T-helper 1 cell (primary cell): ENCODE measurements at places on chromosomes 3 and 15.

- no peak for DNase-seq
Observed at GRCh38 chr15:96311256-96311955, 19.1 kb upstream of the NR2F2 start.

GRCh38 chr3:99929745-99930139, 112.1 kb downstream of the CMSS1 start:
- DNase-seq, result no peak

- no peak for DNase-seq
Observed at GRCh38 chr3:64218746-64219145, 6.5 kb downstream of the PRICKLE2 start.

DNA sequence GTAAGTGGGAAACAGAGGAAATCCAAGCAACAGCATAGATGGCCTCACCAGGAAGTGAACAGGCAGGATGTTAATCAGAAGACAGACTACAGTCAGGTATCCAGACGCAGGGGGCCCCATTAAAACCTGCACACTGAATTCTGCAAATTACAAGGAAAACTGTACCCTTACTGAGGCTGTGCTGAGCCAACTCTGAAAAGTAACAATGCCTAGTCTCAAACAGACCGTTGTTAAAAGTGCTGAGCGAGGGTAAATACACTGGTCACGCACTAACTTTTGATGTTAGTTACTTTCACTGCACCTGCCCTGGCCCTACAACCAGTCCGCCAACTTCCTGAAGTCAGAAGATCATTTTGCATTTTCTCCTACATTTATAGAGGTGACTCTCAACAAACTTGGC, 1.0 kb downstream of the TAMM41 start:
- no peak for DNase-seq

DNA sequence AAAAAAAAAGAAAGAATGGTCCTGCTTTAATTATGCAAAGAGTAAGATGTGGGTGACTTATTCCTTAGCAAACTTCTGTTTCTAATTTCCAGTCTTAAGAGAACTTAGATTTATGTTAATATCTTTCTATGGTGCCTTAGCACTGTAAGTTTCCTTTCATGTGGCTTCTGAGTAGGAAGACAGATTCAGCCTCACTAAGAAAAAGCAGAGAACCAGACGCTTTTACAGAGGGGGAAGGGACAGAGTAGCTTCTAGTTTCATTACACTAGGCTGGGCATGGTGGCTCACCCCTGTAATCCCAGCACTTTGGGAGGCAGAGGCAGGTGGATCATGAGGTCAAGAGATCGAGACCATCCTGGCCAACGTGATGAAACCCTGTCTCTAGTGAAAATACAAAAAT, 95.0 kb downstream of the DHX30 start:
- DNase-seq, result no peak

DNA sequence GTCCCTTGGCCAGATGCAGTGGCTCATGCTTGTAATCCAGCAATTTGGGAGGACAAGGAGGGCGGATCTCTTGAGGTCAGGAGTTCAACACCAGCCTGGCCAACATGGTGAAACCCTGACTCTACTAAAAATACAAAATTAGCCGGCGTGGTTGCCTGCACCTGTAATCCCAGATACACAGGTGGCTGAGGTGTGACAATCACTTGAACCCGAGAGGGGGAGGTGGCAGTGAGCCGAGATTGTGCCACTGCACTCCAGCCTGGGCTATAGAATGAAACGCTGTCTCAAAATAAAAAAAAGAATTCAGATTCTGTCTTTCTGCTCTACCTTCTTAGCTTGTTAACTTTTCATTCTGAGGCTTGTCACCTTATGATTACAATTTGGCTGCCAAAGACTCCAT, 22.1 kb downstream of the MYO5A start:
- DNase-seq, result no peak

GRCh38 chr3:10198761-10199649, 34.3 kb downstream of the IRAK2 start:
- DNase-seq, result peak; percentile 92

DNA sequence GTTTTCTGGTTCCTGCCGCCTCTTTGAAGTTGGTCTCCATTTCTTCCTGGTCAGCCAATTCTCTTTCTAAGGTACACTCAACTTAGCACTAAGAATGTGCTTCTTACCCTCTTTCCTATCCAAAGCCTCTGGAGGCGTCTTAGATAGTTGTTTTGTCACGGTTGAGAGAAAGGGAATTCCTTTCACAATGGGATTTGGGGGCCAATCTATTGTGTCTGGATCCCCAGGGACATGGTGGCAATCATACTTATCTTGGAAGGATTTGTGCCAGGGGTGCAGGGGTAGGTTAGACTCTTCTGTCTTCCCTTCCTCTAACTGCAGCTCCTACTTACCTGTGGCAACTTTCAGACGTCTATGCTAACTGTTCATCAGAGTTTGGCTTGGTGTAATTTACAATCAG, 287.1 kb downstream of the SOX2 start:
- DNase-seq, result no peak

- DNase-seq, result no peak
Observed at GRCh38 chr3:12349895-12350811, 61.3 kb downstream of the PPARG start.

DNA sequence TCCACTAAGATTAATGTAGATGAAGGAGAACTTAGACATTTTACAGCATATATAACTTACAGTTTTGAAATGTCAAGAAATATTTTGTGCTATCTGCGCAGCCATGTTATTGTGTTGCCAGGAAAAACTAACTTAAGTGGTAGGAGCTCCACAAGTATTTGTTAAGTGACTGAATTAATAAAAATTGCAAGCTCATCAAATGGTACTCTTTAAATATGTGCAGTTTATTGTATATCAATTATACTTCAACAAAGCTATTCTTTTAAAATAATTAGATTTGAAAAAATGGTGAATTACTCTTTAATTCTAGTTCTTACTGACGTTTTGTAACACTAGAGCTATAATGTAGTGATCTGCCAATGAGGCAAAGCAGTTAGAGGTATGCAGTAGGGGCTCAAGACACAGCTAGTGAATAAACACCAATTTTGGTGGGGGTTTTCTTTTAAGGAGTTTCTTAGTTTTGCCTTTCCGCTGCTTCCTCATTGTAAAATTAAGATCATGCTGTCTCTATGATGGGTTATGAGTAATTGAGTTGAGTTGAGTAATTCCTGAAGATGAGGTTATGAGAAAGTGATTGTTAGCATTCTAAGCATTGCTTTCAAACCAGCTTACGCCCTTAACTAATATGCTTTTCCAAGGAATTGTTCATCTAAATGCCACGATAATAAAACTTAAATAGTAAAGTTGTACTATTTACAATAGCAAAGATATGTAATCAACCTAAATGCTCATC, 10.9 kb upstream of the LXN start:
- no peak for DNase-seq

DNA sequence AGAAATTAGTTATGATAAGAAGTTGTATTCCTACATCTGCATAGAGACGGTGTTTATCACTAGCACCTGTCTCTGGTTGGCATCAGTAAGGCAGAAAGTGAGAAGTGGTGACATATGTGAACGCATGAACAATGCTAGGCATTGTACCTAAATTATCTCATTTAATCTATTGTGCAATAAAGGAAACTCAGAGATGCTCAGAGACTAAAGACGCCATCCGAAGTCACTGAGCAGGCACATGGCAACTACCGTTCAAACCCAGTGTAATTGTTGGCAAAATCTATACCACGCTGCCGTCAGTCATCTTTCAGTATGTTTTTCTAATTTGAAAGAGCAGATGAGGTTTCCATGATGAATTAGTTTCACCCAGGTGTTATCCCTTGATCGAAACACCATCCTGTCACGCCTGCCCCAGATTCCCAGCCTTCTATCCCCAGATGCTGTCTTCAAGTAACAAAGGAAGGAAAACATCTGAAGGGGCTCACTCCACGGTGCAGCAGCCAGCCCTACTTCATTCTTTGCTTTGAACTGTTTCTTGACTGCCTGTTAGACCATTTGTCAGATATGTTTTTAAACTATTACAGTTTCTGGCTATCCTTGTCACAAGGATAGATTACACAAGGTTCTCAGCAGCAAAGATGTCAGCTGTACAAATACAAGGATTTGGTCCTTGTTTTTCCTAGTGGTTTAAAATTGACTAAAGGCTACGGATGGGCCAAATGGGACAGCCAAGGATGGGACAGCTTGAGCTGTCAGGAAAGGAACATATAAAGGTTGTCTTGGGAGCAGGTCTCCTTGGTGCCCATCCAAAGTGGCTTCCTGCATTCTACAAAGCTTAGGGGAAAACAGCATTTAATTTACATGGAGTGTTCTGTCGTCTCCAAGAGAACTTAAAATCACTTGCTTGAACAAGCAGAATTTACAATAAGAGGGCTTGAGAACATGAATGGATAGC, 99.1 kb downstream of the TMEM108 start:
- DNase-seq, result no peak

GRCh38 chr3:32334675-32335074, 57.0 kb upstream of the CMTM7 start:
- peak; percentile 44 for DNase-seq

- no peak for DNase-seq
Observed at GRCh38 chr3:72957297-72957696, 39.3 kb upstream of the PPP4R2 start.

GRCh38 chr3:39192490-39193092, at the start of gene XIRP1:
XIRP1 (minus strand) TSS chr3:39192595; CDS start chr3:39189445, 3,150 bp downstream.
- DNase-seq, result no peak

GRCh38 chr3:127734754-127735473, 62.2 kb downstream of the ABTB1 start:
- no peak for DNase-seq

DNA sequence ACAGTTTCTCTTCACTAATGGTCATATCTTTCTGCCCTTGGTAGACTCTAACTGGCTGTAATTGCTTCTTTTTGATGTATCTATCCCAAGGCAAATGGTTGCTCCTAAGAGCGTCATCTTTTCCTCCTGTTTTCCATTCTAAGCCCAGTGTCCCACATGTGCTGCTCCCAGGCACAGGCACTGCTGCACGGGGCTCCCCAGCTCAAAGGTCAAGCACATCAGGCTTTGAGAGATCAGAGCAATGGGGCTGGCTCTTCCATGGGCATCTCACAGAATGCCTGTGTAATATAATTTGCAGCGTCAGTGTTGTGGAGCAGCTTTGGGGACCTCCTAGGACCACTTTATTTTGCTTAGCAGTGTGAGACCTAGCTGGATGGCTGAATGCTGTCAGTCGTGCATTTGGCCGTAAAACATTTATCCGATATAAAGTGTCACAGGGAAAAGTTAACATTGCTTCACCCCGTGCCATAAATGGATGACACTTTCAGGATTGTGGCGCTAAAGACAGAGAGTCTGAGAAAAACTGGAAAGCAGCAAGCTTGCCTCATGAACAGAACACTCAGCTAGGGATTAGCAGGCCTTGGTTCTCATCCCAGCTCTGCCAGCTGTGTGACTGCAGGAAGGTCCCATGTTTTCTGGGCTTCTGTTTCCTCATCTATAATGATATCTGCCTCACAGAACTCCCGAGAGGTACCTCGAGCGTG, 277.5 kb upstream of the TBL1XR1 start:
- no peak for DNase-seq

DNA sequence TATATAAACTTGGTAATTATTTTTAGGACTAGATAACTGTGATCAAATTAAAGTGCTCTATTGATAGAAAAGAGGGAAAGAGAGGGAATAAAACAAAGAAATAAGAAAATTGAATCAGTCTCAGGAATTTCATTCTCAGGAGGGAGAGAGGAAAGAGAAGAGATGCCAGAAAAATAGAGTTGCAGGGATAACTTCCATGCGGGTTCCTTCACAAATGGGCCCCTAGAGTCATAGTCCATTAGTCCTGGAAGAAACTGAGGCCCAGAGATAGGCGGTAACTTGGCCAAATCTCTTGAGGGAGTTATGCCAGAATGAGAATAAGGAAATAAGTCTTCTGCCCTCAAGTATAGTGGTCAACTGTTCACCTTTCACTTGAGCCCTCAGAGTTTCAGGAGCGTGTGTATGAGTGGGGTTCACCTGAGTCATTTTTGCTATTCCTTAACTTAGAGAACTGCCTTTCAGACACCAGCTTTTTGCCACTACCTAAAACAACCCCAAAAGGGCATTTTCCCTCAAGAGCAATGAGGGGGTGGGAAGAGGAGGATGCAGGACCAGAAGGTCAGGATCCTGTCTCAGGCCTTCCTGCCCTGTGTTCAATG, 192.6 kb downstream of the MEX3B start:
- no peak for DNase-seq

GRCh38 chr3:152047465-152047864, 174.0 kb downstream of the SUCNR1 start:
- no peak for DNase-seq

DNA sequence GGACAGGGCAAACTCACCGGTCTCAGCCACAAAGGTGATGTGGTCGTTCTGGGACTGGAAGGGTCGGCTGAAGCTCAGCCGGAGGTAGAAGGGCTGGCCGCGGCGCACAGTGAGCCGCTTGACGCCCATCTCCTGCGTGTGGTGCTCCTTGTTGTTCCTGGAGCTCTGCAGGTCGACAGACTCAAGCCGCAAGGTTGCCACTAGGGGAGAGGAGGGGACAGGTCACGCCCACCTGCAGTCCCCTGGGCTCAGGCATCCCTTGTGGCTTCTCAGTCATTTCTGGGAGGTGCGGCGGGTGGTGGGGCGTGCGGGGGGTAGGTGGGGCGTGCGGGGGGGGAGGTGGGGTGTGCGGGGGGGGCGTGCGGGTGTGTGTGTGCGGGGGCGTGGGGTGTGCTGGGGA, 26.7 kb upstream of the TGM5 start:
- DNase-seq, result no peak

DNA sequence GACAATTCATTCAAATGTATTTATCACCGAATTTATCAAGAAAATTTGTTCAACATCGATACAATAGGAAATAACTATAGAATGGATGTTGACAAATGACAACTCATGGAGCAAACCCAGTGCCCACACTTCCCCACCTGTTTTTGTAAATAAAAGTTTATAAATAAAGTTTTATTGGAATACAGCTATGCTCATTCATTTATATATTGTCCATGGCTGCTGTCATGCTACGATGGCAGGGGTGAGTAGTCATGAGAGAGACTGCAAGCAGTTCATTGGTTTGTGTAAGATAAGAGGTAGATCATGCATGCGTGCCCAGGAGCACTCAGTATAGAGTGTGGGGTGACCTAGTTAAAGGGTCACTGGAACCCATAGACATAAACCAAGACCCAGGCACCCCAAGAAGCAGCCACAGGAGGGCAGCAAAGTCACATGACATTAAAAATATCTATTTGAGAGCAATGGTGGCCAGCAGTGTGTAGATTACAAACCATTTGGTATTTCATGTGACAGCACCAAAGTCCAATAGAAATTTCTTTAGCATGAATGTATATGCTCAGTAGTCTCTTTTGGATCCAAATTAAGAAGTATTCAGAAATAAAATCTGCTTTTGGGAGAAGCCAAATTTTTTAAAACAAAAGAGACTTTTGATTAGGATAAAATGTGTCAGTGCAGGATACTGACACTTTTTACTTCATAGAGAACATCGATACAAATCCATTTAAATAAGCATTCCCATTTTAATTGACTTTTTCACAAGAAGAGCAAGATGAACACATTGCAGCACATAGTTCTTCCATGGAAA, 794.8 kb downstream of the MCTP2 start:
- DNase-seq, result no peak

- DNase-seq, result no peak
Observed at GRCh38 chr3:49658711-49659110, 15.4 kb upstream of the APEH start.

DNA sequence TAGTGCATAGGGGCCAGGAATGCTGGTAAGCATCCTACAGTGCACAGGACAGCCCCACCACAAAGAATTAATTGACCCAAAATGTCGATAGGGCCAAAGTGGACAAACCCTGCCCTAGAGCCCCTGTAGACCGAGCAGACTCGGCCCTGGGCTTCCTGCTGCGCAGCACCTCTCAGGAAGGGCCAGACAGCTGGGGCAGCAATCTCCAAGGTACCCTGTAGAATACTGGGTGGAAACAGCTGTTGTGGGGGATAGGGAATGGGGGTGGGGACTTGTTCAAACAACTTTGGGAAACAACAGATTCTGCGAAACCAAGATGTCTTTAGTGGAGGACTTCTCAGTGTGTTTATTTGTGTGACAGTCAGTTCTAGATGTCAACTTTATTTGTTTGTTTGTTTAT, 67.1 kb downstream of the MRPL46 start:
- no peak for DNase-seq
